ENCODE measurements at places on chromosomes 2 and 18.

- no peak for DNase-seq
These were observed 453.0 kb downstream of the GALR1 start for GRCh38 chr18:77702686-77703085.

- peak; percentile 68 for DNase-seq
These were observed 173.9 kb upstream of the PID1 start for GRCh38 chr2:229445019-229445418.

DNA sequence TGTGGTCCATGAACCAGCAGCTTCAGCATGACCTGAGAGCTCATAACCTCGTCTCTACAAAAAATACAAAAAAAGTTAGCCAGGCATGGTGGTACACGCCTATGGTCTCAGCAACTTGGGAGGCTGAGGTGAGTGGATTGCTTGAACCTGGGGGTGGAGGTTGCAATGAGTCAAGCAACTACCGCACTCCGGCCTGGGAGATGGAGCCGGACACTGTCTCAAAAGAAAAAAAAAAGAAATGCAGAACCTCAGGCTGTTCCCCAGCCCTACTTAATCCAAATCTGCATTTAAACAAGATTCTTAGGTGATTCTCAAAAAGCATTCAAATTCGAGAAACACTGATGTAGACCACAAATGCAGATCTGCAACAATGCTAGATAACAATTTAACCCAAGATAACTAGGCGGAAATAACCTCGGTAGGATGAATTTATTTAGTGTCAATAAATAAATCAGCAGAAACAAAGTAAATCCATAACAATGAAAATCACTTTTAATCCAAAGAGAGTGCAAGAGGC lies 203.5 kb downstream of the SP3 start:
- DNase-seq, result no peak

- DNase-seq, result no peak
These were observed 14.8 kb downstream of the TMEM237 start for GRCh38 chr2:201628545-201628944.

- no peak for DNase-seq
These were observed 68.0 kb upstream of the NETO1 start for GRCh38 chr18:72935744-72936143.

DNA sequence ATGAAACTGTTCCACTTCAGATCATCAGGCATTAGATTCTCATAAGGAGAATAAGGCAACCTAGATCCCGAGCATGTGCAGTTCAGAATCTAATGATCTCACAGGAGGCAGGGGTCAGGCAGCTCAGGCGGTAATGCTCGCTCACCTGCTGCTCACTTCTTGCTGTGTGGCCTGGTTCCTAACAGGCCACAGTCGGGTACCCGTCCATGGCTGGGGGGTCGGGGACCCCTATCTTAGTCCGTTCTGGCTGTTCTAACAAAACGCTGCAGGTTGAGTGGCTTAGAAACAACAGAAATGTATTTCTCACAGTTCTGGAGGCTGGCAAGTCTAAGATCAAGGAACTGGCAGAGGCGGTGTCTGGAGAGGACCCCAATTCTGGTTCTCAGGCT lies 79.2 kb downstream of the ASB1 start:
- DNase-seq, result no peak

DNA sequence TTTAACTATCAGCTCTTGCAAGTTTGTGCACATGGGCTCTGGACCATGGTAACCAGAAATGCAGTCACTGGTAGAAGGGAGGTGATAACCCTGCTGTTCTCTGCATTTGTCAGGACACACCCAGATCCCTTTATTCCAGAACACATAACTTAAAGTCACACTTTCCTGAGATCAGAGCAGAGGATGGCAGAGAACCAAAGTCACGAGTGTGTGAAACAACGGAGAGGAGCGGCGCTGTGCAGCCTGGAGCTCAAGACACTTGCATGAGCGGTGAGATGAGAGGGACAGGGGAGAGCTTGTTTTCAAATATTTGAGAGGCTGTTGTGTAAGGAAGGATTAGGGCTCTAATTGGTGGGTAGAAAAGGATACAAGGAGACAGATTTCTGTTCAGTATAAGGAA lies 43.3 kb upstream of the AAK1 start:
- DNase-seq, result no peak

- no peak for DNase-seq
These were observed 95.9 kb downstream of the CRIM1 start for GRCh38 chr2:36451512-36451911.

GRCh38 chr2:126778561-126779501 lies 119.9 kb upstream of the TEX51 start:
- no peak for DNase-seq

- no peak for DNase-seq
These were observed 81.7 kb upstream of the REV1 start for GRCh38 chr2:99571533-99571932.

DNA sequence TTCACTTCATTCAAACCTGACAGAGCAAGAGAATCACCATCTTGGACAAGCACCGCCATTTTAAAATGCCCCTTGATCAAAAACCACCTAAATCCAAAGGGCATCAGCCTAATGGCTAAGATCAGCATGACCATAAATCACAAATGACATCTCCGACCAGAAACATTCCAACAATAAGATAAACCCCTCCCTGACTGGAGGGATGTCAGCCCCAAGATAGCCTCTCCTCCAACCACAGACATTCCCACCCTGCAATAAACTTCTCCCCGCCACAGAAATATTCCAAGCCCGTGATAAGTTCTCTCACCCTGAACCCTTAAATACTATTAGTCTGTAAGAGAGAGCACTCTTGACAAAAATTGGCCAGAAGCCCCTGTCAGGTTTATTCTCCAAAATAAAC lies 21.6 kb upstream of the LYPD1 start:
- no peak for DNase-seq

GRCh38 chr2:118165595-118165994 lies 77.3 kb downstream of the INSIG2 start:
- no peak for DNase-seq

DNA sequence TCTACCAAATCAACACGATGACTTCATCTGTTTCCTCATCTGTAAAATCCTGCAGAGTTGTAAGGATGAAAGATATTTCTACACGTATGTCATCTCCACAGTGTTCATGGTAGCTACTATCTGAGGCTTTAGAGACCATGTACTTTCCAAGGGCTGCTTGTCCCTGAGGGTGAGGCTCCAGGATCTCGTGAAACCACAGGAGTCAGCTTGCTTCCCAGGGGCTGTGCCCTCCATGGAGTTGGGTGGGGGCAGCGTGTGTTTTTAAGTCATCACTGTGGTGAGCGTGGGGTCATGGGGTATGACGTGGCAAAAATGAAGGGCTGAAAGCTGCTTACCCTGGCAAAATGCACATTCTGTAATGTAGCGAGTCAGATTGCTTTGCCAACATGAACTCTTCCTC lies 81.6 kb downstream of the ASAP2 start:
- no peak for DNase-seq

DNA sequence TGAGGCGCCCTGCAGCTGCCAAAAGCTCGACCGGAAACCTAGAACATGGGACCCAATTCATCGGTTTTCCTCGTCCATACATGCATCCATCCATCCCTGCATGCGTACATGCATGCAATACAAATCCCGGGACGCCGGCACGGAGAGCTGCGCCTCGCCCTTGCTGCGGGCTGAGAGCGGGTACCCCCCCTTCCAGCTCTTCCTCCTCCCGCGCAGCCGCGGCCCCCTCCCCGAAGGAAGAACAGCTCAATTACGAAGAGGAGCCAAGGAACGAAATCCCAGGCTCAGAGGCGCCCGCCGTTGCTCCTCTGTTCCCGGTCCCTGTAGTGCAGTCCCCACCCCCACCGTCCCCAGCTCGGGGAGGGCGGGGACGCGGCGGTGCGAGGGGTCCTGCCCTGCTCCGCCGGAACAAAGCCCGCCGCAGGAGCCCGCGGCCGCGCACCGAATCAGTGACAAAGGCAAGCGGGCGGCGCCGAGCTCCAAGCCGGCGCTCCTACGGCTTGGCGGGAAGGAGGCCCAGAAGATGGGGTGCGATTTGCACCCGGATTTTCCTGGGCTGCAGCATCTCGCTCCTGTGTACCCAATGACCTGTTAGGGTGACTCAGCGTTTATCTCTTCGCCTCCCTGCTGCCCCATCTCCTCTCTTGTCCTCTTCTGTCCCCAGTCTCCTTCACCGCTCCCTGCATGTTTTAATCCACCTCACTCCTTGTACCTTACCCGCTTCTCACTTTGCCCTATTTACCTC lies 8.9 kb upstream of the POU3F3 start:
- DNase-seq, result no peak
